ENCODE measurements at places on chromosomes 1 and 21.

GRCh38 chr1:13666317-13666716 lies 33.7 kb upstream of the PRDM2 start:
- no peak for DNase-seq

- no peak for DNase-seq
These were observed 12.5 kb upstream of the KCNA3 start for GRCh38 chr1:110687250-110687649.

GRCh38 chr1:174023440-174023839 lies 1.3 kb upstream of the RC3H1 start:
- peak; percentile 55 for DNase-seq

GRCh38 chr1:200895443-200895789 lies 716 bp downstream of the INAVA start:
- no peak for DNase-seq

DNA sequence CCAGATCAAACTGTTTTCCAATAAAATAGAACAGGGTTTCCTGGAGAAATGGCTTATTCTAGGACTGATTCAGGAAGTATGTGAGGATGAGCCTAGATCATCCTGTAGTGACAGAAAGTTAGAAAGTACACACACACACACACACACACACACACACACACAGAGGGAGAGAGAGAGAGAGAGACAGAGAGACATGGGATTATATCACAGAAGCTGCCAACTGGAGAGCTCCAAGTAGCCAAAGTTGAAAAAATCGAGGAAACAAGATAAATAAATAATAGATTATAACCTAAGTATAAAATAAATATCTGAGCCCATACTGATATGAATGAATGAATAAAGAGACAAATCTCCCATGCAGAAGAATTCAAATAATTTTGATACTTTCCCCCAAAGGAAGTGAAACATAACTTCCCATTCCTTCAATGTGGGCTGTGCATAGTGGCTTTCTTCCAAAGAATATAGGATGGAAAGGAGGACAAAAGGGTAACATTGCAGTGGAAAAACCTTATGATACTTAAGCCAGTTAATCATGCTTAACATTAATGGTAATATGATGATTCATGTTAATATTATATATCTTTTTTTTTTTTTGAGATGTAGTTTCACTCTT lies 171.6 kb downstream of the NTPCR start:
- no peak for DNase-seq

- no peak for DNase-seq
These were observed 130.7 kb downstream of the GIPC2 start for GRCh38 chr1:78176448-78176847.

DNA sequence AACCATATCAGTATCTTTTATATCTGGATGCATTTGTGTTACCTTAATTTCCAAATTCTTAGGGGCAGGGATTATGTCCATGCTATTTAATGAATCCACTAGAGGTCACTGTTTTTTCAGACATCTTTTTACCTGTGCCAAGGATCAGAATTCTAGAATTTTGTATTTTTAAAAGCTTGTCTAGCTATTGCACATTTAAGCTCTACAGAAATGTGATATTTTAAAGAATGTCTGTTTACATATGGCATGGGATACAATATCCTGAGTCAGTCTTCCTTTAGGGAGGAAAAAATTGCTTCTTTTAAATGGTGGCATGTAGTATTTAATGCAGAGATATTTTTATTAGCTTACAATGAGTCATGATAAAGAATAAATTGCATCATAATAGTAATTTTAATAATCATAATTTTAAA lies 11.3 kb downstream of the RPAP2 start:
- DNase-seq = no peak

GRCh38 chr1:203133970-203134725 lies 6.6 kb downstream of the ADORA1 start:
- DNase-seq = no peak

- no peak for DNase-seq
These were observed 31.4 kb downstream of the CAMK1G start for GRCh38 chr1:209614906-209615305.

DNA sequence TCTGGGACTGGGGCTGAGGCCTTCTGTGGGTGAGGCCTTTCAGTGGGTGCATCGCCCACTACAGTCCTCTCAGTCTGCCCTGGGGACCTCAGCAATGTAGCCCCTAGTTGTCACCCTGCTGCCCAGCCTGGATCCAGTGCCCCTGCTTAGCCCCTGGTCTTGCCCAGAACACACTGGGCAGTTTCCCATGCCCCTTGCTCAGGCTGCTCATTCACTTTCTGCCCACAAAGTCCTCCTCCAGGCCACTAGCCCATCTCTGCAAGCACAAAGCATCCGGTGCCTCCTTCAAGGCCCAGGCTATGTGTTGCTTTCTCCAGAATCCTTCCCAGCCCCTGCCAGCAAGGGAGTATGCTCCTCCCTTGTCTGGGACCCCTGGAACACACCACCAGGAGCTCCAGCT lies 5.4 kb upstream of the ADORA1 start:
- peak; percentile 17 for DNase-seq

GRCh38 chr1:42442662-42443061 lies 13.2 kb downstream of the ZMYND12 start:
- no peak for DNase-seq

DNA sequence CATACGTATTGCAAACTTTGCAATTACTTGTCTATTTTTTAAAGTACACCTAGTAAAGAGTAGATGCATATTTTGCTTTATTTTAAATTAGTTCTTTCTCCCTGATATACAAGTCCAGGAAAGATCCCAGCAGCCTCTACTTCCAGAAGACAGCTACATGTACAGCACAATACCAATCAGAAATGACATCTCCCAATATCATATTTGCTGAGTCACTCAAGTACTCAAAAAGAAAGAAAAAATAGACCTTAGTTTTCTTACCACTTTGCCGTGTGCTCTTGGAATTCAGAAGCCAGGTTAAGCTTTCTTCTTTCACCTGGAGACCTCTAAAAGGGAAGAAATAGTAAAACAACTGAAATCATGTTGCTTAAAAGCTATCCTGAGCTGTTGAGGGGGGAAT lies 412.6 kb upstream of the RUNX1 start:
- no peak for DNase-seq

- DNase-seq = peak; percentile 17
These were observed 83.2 kb upstream of the TLR5 start for GRCh38 chr1:223226271-223226670.

DNA sequence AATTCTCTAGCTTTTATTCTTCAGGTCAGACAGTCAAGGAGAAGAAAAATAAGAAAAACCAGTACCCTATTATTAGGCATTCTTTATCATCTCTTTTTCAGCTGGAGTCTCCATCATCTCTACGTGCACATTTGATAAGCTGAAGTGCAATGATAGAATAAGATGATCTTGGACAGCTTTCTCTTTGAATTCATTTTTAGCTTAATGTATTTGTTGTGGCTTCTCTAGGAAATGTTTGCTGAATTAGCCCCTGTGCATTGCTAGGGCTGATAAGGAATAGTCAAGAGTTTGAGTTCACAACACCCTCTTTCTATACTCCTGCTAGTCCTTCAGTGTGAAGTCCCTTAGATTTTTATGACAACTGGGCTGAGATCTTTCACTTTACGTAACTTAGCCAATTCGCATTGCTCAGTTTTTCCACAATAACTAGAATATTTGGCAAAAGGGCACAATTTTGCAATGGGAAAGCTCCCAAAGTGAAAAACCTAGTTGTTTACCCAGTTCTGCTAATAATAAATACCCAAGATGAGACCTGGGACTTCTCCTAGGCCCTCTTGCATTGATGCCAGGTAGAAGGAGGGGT lies 7.0 kb upstream of the KCNJ15 start:
- DNase-seq = no peak

- no peak for DNase-seq
These were observed 37.2 kb downstream of the ZFYVE9 start for GRCh38 chr1:52179073-52179472.

GRCh38 chr1:5297180-5297885 lies 642.9 kb downstream of the AJAP1 start:
- DNase-seq = no peak

DNA sequence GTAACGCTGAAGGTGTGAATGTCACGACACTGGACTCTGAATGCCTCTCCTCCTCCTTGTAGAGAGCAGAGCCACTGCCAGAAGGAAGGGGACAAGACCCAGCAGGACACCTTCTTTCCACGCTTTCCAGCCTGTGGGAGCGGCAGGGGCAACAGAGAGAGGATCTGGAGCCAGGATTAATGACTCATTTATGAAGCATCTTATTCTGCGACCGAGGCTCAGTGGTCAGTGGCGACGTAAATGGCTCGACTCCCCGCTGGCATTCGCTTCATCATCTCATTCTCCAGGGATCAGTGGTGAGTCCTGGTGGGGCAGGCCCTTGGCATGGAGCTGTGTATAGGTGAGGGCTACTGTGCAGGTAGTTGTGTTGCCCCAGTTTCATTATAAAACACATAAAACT lies 4.6 kb downstream of the SLC37A1 start:
- DNase-seq = no peak

DNA sequence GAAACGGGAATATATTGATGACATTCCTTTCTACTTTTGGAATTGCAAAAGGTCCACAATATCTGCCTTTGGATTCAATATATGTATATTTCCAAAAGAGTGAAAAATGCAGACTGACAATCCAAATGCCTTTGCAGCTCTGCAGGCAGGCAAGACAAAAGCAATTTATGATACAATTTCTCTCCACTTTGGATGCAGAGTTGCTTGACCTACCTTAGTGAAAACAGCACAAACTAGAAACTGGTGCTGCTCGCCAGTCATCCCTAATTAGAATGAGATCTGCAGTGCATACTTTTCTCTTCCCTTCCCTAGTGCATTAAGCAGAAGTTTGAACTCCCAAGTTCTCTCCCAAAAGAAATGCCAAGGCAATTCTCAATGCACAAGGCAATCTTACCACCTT lies 56.8 kb downstream of the KIAA0319L start:
- DNase-seq = no peak

DNA sequence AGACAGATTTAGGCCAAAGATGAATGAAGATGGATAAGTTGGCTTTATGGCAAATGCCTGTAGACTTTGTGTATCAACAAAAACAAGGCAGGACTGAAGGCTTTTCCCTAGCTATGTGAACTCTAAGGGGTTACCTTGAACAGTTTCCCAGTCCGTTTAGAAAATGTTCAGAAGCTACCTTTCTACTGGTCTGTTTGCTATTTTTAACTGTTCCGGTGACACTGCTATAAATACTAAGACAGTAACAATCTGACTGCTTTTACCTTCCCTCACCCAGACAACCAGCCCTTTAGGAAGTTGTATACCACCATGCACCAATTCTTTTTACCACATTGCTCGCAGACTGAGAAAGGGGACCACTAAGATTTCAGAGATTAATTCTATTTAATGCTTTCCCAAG lies 102.2 kb downstream of the PHTF1 start:
- no peak for DNase-seq

DNA sequence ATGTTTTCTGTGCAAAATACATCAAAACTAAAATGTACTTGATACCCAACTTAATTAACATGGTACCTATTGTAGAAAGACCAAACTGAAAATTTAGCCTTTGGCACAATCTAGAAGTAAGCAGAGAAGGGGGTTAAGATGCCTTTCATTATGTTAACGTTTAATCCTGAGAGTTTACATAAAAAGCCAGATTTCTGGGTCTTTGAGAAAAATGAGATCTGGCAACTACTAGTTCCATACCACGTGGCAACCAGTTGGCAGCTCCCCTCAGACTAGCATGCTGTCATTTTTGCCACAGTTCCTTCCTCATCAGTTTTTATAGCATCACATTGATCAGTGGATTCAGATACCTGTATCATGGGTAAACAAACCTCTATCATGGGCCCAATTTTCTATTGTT lies 1.5 kb downstream of the RO60 start:
- DNase-seq = no peak

DNA sequence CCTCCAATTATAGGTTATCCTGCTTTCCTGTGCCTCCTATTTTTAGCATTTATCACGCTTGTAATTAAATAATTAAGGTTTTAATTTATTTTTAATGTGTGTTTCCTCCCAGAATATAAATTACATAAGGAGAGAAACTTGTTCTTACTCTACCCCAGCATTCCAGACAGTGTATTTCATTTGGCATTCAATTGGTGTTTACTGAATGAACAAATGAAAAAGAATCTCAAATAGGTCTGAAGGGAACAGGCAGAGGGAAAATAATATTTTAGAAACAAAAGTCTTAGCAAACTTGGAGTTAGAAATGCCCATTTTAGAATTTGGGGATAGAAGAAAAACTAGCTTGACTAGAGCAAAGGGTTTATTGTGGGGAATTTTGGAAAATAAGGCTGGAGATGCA lies 9.9 kb upstream of the RSRP1 start:
- no peak for DNase-seq

GRCh38 chr1:10863886-10864285 lies 67.4 kb upstream of the CASZ1 start:
- DNase-seq = no peak

DNA sequence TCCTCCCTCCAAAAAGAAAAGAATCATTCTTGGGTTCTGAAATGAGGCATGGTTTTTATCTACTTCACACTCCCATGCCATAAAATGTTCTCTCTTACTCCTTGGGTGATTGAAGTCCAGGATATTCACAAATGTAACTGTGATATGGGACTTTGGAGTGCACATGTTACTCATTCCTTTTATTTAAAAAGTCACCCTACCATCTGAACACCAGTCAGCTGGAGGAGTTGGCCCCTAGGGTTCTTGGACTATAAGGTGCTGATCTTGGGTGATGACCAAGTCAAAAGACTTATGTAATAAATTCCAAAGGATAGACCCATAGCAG lies 128.4 kb downstream of the CLIC6 start:
- DNase-seq = no peak

DNA sequence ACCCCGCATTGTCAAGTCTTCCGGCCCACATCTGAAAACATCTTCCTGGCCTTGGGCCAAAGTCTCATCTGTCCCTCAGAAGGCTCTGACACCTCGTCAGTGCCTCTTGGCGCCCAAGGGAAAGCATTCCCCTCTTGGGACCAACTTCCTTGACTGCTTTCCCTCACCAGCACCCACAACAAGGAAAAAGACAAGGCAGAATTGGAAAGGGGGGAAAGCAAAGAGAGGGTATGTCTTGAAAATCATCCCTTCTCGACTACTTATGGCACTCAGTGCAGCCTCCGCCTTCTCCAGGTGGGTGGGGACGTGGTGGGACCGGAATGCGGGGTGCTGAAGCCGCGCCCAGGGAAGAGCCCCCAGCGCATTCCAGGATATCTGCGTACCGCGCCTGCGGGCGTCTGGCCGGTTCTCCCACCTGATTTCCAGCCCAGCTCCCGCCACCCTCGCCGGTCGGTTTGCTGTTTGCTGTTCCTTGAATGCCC lies 554 bp upstream of the SLC39A1 start:
- peak; percentile 87 for DNase-seq
